ENCODE measurements at places on chromosomes 11 and 22.
A peak's percentile ranks its signal among the peaks of the same experiment; 100 is the strongest.

DNA sequence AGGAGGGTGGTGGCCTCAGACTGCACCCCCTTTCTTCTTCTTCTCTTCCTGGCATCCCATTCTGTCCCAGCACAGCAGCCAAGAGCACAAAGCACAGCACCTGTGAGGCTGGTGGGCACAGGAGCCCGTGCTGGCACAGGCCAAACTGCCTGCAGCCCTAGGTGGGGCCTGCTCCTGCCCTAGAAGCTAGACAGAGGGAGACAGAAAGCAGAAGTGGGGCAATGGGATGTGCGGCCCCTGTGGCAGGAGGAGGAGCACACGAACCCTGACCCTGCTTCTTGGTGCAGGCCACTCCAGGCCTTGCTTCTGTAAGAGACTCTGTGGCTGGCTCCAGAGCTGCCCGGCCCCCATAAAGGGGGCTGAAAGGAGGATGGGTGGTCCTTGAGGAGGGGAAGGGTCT is 3.9 kb upstream of the PTS start:
- DNase-seq: no peak

DNA sequence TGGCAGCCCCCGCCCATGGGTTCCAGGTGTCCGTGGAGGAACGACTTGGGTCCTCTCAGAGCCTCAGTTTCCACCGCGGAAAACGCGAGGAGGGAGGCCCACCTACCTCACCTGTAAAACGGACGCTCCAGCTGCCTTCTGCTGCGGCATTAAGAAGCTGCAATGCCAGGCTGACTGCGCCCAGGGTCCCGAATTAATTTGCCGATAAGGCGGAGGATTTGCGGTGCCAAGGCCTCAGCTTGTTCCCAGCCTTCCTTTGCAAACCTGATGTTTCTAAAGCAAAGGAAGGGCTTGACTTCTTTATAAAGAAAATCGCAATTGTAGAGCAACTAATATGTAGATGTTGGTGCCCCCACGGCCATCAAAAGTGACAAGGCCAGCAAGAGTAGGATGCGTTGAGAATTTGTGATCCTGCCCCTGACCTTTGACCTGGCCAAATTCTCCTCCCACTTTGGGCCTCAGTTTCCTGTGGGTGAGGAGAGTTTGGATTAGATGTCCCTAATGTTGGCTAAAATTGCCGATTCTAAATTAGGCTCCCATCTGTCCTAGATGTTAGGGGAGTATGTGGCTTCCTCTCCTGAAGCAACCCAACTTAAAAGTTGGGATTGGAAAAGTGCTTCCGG is 849 bp upstream of the TCF20 start:
- no peak for DNase-seq

DNA sequence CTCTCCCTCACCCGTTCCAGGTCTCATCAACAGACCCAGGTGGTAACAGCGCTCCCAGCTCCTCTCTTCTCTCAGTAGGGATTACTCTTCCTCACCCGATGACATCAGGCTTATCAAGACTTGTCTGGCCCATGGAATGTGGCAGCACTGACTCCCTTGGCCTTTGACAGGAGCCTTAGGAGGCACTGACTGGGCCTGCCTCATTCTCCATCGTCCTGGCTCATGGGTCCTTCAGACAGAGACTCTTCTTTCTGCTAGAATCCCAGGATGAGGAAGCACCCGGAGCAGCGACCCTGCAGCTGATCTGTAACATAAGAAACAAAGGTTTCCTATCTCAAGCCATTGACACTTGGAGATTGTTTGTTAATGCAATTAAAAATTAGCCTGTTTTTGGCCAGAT is 1063.6 kb downstream of the TBC1D22A start:
- no peak for DNase-seq

DNA sequence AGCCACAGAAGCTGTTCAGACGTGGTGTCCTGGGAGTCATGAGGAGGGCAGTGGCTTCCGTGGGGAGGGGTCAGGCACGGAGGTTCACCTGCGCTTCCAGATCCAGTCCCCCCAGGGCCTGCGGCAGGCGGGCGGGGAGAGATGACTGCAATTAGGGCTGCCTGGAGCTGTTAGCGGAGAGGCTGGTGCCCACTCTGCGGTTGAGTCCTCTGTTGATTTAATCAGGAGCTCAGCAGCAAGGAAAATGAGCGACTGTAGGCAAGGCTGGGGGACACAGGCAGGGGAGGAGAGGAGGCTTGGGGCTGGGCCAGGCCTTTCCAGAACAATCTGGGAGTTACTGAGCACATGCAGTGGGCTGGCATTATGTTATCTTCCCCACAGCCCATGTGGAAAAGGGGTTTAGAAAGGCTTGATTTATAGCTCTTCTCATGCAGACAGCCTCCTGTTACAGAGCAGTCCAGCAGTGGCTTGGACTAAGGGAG is 13.1 kb downstream of the PLCB3 start:
- DNase-seq: no peak

DNA sequence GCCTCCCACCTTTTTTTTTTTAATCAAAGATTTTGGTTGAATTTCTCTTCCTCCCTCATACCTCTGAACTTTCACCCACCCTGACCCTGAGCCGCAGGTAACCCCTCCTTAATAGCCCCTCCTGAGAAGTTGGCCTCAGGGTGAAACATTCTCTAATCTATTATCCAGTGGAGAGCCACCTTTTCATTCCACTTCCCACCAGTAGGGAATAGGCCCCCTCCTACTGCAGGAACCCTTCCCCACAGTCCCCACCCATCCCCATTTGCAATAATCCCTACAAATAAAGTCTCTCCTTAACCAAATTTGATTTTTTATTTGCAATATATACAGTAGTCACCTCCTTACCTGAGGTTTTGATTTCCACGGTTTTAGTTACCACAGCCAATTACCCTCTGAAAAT is 2.1 kb upstream of the SLC35F2 start:
- DNase-seq: no peak

DNA sequence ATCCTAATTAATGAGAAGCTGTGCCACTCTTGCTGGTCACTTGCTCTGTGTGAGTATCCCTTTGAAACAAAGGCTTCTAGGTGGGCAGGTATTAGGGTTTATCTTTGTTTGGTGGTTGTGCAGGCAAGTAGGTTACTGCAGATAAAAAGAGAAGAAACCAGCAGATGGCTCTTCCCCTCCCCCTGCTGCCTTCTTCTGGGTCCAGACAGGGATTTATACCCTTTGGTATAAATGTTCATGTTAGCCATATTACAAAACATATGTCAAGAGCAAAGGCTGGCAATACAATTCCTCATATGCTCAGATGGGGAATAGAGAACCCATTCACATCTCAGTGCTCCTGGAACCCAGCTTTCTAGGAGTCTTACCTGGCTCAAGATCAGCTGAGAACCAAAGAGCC is 109.9 kb downstream of the NAV2 start:
- DNase-seq: peak; percentile 27

GRCh38 chr11:107018219-107018901 is at the start of gene GUCY1A2:
GUCY1A2 (minus strand) TSS chr11:107018476; CDS start chr11:107018055, 421 bp downstream.
- no peak for DNase-seq

DNA sequence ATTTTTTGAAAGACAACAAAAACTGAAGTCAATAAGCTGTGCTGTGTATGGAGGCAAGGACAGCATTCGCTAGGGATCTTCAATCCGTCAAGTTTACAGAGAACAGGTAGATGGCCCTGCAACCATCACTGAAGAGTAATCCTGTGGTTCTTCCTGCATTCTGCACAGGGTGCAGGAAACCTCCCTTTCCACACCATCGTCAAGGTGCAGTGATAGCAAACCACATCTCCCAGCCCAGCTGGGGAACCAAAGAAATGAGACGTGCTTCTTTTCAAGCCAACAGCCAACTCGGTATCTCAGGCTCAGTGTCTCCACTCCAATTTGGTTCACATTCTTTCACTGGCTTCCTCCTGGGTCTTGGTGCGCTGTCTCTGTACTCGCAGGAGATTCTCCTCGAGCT is 814.5 kb downstream of the OPCML start:
- no peak for DNase-seq

- DNase-seq: no peak
Observed at GRCh38 chr11:30772908-30773307, 186.8 kb upstream of the MPPED2 start.

DNA sequence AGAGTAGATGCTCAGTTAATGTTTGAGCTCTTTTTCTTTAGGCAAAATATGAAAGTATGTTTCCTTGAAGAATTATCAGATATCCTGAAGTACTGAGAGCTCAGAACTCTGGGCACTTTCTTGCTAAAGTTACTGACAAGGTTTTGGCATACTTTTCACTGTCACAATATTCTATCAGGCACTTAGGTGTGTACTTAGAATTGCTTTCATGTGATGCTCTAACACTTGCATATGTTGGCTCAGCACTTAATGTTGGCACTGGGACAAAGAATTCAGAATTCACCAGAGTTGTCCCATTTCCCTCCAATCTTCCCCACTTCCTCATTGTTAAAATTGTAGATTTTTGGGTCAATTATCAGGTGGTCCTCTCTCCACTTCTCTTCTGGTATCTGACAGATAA is 5.0 kb downstream of the MMP20 start:
- DNase-seq: no peak

DNA sequence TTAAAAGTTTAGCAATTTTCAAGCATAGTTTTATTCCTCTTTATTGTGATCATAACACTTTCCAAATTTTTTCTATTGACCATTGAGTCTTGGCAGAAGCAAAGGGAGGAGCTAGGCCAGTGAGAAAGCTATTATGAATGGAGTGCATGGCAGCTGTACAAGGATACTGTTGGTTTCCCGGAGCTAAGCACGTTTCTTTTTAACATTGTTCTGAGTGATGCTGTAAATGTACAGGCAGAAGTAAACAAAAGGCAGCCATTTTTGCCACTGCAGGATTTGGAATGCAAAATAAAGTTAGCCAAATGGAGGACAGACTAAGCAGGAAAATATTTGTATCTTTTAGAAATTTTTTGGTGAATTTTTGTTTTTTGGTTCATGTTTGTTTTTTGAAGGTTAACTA is 16.2 kb downstream of the CBL start:
- DNase-seq: peak; percentile 13

DNA sequence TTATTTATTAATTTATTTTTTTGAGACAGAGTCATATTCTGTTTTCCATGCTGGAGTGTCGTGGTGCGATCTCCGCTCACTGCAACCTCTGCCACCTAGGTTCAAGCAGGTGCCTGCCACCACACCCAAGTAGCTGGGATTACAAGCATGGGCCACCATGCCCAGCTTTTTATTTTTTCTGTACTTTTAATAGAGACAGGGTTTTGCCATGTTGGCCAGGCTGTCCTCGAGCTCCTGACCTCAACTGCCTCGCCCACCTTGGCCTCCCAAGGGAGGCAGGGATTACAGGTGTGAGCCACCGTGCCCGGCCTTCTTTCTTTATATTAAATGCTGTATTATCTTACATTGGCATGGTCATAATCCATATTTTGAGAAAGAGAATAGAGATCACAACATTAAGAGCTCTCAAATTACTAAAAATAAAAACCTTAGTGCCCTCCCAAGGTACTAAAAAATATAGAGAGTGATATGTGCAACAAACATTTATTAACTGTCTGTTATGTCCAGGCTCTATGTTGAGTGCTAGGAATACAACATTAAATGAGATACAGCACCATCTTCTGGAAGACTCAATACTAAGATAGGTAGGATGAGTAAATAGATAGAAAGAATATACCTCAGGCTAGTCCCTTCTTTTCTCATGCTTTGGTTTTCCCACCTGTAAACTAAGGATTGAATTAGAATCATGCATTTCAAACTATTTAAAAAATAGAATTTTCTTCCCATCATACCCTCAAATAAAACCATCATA is 84.1 kb downstream of the BBOX1 start:
- peak; percentile 60 for DNase-seq

DNA sequence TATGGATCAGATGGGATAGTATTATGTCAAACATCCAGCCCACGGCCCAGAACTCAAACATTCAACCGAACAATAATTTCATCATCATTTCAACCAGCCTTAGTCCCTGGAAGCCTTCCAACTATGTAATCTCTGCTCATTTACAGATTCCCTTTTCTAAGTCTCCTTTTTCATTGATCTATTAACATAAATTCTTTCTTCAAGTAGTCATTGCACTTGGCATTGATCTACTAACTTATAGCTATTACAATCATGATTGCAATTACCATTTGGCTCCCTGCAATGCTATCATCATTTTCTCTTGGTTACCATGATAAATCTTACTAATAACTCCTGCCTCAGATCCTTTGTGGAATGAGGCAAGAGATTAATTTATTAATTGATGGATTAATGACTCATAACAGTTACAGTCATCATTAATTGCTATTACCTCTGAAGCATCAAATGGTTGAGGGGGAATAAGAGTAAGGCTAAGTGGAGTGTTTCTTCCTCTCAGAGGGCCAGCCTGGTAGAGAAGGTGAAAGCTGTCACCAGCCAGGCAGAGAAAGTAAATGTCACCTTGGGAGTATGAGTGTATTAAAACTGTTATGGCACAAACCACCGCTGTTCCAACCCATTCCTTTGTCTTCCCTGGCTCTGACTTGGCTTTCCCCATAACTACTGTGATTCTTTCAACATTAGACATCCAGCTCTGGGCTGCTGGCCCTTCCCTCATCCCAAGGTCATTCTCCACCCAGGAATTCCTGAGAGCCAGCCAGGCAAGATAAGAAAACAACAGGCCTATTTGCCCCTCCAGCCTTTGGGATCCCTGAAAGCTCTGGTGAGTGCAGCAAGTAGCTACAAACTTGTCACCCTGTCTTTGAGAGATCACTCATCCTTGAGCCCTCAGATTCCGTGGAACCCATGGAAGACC is 174.7 kb downstream of the RRAS2 start:
- DNase-seq: no peak

- DNase-seq: no peak
Observed at GRCh38 chr11:6440906-6441358, at the start of gene HPX. HPX (minus strand) TSS chr11:6440987; CDS start chr11:6440963, 24 bp downstream.

DNA sequence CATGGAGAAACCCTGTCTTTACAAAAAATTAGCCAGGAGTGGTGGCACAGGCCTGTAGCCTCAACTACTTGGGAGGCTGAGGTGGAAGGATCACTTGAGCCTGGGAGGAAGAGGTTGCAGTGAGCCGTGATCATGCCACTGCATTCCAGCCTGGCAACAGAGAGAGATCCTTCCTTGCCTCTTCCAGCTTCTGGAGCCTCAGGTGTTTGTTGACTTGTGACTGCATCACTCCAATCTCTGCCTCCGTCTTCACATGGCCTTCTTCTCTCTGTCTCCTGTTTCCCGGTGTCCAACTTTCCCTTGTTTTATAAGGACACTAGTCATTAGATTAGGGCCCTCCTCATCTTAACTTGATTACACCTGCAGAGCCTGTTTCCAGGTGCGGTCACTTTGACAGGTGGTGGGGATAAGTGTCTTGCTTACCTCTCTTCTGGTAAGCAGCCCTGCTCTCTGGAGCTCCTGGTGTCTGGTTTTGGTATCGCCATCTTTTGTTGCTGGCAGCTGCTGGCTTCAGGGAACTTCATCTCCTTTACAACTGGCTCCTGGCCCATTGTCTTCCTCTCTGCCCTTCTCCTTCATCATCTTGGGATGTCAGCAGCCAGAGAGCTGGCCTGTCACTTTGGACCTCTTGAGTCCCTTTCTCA is 8.2 kb upstream of the USP2 start:
- DNase-seq: no peak

DNA sequence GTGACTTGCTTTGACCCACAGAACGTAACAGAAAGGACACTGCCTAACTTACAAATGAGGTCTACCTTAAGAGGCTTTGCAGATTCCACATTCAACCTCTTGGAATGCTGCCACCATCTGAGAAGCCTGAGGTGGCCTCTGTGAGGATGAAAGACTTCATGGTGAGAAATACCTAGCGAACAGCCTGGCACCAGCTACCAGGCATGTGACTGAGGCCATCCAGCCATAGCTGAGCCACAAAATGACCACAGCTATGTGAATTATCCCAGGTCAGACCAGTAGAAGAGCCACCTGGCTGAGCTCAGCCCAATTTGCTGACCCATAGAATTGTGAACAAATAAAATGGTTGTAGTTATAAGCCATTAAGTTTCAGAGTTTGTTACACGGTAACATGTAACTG is 37.5 kb downstream of the PPARA start:
- no peak for DNase-seq

GRCh38 chr11:7826324-7826723 is 29.6 kb upstream of the OR5P2 start:
- DNase-seq: no peak

Measured in NCI-H446 (cell line).